NCI-H510A (cell line): ENCODE measurements at places on chromosomes 11 and 22.

DNA sequence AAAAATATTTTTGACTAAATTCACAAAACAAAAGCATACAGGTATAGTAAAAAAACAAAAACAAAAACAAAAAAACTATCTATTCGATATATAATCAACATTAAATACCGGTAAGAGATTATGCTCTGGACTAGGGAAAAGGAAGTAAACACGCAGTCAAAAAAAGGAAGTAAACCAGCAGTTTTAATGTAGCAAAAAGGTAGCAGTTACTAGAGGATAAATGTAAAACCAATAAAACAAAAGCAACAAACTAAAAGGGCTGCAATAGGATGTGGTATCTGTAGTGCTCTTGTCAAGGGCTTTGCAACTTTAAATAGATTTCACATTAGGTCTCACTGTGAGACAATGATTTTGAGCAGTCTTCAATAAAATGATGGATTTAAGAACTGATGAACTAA lies 2.4 kb downstream of the TRIM22 start:
- DNase-seq = no peak

GRCh38 chr22:33666961-33667619 lies 253.2 kb downstream of the LARGE1 start:
- no peak for DNase-seq

DNA sequence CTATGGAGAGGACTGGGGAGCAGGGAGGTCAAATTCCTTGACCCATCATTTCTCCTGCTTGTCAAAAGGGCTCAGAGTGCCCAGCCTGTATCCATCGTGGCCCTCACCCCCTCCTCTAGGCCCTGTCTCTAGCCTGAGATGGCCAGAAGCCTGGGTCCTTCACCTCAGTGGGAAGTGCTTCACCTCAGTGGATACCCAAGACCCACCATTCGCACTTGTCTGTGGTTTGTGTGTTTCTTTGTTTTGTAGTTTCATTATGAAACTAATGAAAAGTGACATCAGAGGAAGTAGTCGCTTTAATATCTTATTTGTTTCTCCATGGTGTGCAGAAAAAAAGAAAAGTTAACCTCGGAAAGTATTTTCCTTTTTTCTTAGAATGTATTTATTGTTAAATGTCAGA lies 194.0 kb upstream of the CADM1 start:
- no peak for DNase-seq

GRCh38 chr11:30893318-30893717 lies 307.2 kb upstream of the MPPED2 start:
- DNase-seq = no peak

- no peak for DNase-seq
These were observed 11.7 kb downstream of the TMEM258 start for GRCh38 chr11:61780581-61781162.

GRCh38 chr22:27990879-27991278 lies 71.8 kb upstream of the PITPNB start:
- DNase-seq = no peak

DNA sequence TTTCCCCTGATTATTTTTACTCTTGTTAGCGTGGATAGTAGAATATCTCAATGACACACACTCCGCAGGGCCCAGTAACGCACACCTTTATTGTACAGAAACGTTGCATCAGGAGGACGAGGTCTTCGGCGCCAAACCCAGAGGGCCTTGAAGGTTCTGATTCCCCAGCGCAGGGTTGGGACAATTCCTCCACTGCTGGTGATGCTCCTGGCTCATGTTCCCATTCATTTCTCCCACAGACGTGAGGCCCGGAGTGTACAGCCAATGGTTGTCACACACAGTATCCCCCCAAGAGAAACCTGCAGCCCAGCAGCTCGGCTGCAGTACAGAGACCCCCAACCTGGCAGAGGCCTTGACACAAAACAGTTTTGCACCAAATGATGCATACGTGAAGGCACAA lies 6.1 kb upstream of the ANO1 start:
- no peak for DNase-seq

DNA sequence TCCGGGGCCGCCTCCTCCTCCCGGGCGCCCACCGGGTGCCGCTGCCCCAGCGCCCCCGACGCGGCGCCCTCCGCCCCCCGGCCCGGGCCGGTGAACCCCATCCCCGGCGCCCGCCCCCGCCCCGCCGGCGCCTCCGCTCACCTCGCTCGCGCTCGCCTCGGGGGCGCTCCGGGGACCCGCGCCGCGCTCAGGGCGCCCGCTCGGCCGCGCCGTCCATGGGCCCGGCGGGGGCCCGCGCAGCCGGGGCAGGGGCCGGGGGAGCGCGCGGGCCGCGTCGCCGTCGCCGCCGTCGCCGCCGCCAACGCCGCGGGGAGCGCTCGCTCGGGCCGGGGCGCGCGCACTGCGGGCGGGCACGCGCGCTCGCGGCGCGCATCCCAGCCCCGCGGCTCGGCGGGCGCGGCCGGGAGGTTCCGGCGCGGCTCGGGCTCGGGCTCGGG lies 293 bp downstream of the DUSP8 start:
- no peak for DNase-seq

DNA sequence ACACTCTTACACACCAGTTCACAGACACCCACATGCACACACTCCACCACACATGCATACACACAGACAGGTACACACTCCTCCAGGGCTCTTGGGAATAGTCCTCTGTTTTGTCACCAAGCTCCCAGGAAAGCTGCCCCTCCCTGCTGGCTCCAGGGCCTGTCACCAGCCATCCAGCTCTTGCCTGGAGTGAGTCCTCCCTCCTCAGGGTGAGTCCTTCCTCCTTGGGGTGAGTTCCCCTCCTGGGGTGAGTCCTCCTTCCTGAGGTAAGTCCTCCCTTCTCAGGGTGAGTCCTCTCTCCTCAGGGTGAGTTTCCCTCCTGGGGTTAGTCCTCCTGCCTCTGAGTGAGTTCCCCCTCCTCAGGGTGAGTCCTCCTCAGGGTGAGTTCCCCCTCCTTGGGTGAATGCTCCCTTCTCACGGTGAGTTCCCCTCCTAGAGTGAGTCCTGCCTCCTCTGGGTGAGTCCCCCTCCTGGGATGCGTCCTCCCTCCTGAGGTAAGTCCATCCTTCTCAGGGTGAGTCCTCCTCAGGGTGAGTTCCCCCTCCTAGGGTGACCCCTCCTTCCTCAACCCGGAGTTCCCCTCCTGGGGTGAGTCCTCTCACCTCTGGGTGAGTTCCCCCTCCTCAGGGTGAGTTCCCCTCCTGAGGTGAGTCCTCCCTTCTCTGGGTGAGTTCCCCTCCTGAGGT lies 100.6 kb upstream of the FGF3 start:
- no peak for DNase-seq

DNA sequence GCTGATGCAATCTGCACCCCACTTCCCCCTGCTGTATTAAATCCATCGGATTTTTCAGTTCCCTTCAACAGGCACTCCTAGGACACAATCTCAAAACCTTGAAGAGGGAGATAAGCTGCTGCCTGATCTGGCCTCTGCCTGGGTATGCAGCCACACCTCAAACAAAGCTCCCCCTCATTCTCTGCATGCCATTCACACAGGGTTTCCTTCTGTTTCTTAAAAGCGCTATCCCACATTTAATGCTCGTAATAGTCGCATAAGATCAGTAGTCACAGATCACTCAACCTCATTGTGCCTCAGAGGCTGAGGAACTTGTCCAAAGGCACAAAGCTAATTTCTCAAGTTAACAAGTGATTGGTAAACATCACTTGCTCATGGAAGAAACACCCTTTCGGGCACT lies 34.0 kb downstream of the UQCR10 start:
- DNase-seq = no peak

- DNase-seq = no peak
These were observed 7.8 kb upstream of the CD248 start for GRCh38 chr11:66324664-66325063.

- DNase-seq = no peak
These were observed 61.2 kb downstream of the MPPED1 start for GRCh38 chr22:43473031-43473430.

- DNase-seq = no peak
These were observed 1435.9 kb downstream of the BRD1 start for GRCh38 chr22:48391820-48392219.

GRCh38 chr11:73531386-73531785 lies 66.5 kb downstream of the FAM168A start:
- no peak for DNase-seq

DNA sequence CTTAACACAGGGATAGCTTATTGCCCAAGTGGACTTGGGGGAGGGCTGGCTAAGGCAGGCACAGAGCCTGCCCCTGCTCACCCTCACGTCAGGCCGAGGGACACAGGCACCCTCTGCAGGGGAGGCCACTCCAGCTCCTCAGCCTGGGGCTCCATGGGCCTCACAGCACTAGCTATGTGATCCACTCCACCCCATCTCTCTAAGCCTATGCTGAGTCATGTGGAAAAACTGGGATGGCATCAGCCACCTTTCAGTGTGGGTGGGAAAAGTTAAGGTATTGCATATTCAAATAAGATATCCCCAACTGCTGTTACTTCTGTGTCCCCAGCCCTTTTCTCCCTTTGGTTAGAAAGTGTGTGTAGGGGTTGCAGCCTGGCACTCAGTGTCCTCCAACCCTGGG lies 22.3 kb downstream of the RANGAP1 start:
- no peak for DNase-seq

- DNase-seq = no peak
These were observed at the start of gene HPX for GRCh38 chr11:6440906-6441358. HPX (minus strand) TSS chr11:6440987; CDS start chr11:6440963, 24 bp downstream.

DNA sequence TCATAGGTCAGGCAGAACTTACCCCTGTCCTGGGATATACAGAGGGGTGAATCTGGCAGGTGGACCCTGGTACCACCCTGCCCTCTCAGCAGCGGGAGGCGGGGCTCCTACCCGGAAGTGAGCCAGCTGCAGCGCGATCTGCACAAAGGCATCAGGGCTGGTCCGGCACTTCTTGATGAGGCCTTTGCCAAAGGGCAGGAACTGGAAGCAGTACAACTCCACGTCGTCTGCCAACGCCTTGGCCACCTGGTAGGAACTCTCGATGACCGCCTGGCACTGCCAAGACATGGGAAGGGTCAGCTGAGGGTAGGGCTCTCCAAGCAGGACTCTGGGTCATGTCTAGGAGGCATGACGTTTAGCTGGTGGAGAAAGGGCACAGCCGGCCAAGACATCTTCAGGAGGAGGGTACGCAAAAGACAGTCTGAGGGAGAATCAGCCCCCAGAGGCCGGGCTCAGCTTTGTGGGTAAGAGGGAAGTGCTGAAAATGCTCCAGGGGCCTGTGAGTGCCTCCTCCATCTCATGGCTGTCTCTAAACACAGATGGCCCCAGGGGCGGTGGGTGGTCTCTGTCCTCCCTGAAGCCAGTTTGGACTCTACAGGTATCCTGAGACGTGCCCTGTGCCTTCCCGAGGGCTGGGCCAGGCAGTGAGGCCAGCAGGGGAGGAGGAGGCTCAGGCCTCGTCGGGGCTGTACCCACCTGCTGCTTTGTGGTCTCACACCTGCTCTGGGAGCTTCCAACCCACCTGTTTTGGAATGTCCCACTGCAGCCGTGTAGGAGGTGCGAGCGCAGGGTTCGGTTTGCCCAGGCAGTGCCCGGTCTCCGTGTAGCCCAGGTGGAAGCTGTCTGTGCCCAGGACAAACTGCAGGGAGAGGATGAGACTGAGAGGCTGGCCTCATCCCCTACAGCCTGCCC lies 6.7 kb downstream of the CPT1B start:
- DNase-seq = no peak

- DNase-seq = no peak
These were observed 10.6 kb downstream of the SNX32 start for GRCh38 chr11:65844231-65844872.

- no peak for DNase-seq
These were observed 91.7 kb downstream of the TP53I11 start for GRCh38 chr11:44858796-44859527.

DNA sequence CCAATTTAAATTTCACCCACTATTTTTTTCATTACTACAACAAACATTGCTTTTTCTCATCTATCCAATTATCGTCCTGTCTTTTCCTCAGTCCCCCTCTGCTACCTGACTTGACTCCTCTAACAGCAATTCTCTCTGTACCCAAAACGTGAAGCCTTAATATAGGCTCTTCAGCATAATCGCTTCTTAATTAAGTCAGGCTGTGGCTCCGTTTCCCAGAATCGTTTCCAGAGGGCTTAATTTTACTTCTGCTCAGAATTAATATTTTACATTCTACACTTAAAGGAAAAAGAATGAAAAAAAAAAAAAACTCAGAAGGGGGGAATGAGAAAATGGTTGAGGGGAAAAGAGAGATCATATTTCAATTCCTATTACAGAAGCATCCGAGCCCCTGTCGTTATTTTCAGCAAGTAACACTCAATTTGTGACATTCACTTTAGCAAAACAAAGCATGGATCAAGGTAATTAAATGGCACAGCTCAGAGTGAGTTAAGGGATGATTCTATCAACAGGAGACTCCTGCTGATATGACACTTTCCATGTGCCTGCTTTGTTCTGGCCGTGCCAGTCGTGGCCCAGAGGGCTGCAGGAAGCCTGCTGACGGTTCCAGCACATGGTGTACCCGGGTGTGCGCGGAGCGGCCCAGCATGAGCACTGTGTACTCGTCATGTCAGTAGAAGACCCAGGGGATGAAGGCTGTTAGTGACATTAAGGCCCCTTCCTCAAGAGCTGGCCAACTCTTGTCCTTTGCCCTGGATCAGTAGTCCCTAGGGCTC lies 272.5 kb downstream of the NTM start:
- no peak for DNase-seq

- no peak for DNase-seq
These were observed 39.3 kb downstream of the MYEOV start for GRCh38 chr11:69333149-69333710.

- no peak for DNase-seq
These were observed at the start of gene MMP1 for GRCh38 chr11:102798012-102798746. MMP1 (minus strand) TSS chr11:102798160; CDS start chr11:102798092, 68 bp downstream.

DNA sequence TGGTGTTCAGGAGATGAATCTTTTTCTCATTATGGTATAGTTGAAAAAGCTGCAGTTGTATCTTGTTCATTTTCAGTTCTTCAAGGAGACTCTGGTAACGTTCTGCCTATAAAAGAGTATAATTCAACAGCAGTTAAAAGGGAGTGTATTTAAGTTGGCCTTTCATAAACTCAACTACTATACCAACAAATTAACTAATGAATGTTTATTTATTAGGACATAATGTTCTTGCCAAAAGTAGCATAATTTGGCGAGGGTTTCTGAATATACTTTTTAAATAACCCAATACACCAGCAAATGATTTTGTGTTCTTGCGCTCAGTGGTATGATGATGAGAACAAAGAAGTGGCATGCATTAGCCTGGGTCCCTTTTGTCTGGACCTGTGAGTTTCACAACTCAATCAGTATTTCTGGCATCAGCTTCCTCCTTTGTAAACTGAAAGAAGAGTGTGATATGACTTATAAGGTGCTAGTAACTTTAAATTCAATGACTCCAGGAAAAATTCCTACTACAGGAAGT lies 10.9 kb downstream of the SMC1B start:
- DNase-seq = no peak

GRCh38 chr11:58731819-58732218 lies at the start of gene GLYAT:
GLYAT (minus strand) TSS chr11:58731943; CDS start chr11:58724496, 7,447 bp downstream.
- DNase-seq = no peak

GRCh38 chr11:130765951-130766649 lies 150.2 kb downstream of the SNX19 start:
- DNase-seq = no peak
